ENCODE measurements at places on chromosomes 7 and 10.

GRCh38 chr10:123577921-123578461 lies 88.2 kb upstream of the GPR26 start:
- no peak for DNase-seq

DNA sequence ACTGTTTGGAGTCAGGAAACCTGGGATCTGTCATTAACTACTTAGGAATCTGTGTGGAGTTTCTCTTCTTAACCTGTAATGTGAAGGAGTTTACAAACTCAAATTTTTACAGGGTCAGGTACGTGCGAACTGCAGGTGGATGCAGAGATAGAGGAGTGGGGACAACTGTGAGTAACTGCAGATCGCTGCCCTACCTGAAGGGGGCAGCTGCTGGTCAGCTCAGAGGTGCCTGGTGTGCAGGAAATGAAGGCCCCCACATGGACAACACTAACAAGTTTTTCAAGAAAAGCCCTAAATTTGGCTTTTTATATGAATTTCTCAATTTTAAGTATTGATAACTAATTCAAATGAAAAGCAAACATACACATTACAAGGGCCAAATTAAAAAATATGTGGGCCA lies 380.0 kb downstream of the REEP3 start:
- DNase-seq = no peak

DNA sequence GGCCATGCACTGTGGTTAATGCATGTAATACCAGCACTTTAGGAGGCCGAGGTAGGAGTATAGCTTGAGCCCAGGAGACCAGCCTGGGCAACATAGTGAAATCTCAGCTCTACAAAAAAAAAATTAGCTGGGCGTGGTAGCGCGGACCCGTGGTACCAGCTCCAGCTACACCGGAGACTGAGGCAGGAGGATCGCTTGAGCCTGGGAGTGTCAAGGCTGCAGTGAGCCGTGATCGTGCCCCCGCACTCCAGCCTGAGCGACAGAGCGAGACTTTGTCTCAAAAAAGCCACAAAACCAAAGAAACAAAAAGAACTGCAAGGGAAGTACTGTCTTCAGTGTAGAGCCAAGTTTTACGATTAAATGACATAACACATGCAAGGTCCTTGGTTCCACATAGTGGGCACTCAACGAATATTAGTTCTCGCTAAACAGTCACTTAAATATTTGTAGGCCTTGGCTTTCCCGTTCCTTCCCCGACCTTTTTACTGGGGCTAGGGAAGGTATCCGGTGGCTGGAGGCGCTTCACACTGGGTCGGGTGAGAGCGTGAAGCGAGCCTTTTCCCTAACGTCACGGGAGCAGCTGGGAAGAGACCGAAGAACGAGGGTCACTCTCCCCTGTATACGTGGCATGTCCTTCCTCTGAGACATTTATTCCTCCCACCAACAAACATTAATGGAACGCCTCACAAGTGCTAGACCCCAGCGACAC lies 993 bp upstream of the SND1 start:
- DNase-seq = no peak

- no peak for DNase-seq
These were observed 21.6 kb upstream of the SAR1A start for GRCh38 chr10:70191972-70192305.

GRCh38 chr7:76424413-76425111 lies at the start of gene ZP3:
ZP3 (plus strand) TSS chr7:76424950; CDS start chr7:76424965, 15 bp downstream.
- DNase-seq = no peak

DNA sequence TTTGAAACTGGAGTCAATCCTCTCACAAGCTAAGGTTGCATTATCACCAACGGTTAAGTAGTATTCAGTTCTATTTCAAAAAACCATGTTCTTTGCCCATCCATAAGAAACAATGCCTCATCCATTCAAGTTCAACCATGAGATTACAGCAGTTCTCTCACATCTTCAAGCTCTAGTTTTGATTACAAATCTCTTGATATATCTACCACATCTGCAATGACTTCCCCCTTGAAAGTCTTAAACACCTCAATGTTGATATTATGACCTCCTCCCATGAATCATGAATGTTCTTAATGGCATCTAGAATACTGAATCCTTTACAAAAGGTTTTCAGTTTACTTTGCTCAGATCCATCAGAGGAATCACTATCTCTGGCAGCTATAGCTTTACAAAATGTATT lies 81.8 kb downstream of the JMJD1C start:
- DNase-seq = no peak

GRCh38 chr7:46212425-46213153 lies 291.5 kb upstream of the IGFBP3 start:
- DNase-seq = no peak
